Stimulated activated CD4-positive, alpha-beta T cell treated with anti-CD3 and anti-CD28 coated beads, Interleukin-12 subunit alpha, Interleukin-12 subunit beta, amount 100 ng/mL, for 4 hours (primary cell): ENCODE measurements at places on chromosomes 7 and 10.

DNA sequence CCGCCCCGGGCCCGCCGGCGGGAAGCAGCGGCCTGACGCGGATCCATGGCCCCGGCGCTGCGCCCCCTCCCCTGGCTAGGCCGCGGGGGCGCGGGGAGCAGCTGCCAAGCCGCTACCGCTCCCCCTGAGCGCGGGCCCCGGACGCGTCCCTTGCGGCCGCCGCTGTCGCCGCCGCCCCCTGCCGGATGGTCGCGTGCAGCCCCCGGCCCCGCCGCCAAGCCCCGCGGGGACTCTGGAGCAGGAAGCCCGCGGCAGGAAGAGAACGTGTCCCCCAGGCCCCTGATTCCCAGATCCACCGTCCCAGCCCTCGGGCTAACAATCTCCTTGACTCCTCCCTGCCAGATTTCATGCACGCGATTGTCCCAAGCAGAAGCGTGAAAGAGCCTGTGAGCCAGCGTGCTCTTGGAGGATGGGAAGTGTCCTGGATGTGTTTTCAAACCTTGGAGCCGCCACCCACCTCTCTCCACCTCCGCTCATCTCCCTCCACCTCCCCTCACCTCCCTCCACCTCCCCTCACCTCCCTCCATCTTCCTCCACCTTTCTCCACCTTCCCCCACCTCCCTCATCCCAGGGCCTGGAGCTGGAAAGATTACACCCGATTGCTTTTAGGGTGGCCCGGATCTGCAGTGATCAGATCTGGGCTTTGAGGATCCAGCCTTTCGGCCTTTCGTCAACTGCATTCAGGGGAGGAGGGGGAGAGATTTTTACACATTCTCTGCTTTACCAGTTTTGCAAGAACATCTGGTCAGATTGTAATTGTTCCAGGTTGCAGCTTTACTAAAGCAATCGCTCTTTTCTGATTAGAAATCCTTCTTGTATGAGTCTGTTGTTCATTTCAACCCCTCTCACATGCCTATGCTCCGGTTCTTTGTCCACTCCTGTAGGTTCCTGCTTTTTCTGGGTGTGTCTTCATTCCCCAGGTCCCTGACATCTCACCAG is 570 bp upstream of the PRTFDC1 start:
- peak; percentile 45 for DNase-seq

GRCh38 chr10:82150123-82150900 is 275.3 kb downstream of the NRG3 start:
- DNase-seq: no peak

DNA sequence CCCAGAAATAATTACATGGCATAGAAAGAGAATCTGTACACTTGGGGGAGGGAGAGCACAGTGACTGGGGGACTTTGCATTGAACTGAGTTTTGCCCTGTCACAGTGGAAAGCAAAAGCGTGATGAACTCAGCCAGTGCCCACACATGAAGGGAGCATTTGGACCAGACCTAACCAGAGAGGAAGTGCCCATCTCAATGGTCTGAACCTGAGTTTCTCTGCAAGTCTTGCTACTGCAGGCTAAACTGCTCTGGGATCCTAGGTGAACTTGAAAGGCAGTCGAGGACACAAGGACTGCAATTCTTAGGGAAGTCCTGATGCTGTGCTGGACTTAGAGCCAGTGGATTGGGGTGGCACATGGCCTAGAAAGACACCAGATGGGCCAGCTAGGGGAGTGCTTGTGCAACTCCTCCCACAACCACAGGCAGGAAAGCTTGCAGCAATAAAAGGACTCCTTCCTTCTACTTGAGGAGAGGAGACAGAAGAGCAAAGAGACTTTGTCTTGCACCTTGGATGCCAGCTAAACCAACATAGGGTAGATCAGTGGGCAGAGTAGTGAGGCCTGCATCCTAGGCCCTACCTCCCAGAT is 259.0 kb downstream of the GRM8 start:
- DNase-seq: no peak

DNA sequence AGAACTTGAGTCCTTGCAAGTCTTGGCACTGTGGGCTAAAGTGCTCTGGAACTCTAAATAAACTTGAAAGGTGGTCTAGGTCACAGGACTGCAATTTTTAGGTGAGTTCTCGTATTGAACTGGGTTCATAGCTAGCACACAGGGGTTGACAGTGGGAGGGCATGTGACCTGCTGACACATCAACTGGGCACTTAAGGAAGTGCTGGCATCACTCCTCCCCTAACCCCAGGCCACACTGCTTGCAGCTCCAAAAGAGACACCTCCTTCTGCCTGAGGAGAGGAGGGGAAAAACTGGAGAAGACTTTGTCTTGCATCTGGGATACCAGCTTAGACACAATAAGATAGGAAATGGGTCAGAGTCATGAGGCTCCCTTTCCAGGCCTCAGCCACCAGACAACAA is 38.0 kb upstream of the AASS start:
- no peak for DNase-seq

DNA sequence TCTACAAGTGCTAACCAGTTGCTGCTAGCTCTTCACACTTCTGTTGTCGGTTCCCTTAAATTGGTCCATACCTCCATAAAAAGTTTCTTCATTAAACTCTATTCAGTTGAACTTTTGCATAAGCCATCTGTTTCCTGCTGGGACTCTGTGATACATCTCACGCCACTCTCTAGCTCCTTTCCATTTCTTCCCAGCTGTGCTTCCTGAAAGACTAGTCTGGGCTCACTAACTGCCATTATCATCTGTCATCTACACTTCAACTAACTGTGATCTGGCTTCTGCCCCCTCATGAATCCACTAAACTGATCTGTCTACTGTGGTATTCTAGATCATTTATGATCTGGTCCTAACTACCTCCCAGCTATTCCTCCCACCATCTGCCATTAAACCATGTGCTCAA is 78.3 kb downstream of the ELAPOR2 start:
- DNase-seq: no peak

DNA sequence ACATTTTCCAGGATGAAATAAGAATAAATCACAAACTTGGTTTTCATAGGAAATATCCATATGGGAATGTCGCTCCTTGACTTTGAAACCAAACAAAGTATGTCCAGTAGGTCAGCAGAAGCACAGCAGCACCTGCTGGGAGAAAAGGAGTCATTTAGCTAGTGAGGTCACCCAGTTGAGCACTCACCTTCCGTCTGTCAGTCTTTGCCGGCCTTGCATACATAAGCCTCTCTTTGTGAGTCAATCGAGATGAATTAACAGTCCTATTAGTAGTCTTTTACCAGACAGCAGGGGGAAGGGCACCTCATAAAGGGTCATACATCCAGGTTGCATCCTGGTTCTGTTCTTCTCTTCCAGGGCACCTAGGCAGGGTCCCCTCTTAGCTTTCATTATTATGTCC is 232.5 kb upstream of the FZD1 start:
- no peak for DNase-seq

DNA sequence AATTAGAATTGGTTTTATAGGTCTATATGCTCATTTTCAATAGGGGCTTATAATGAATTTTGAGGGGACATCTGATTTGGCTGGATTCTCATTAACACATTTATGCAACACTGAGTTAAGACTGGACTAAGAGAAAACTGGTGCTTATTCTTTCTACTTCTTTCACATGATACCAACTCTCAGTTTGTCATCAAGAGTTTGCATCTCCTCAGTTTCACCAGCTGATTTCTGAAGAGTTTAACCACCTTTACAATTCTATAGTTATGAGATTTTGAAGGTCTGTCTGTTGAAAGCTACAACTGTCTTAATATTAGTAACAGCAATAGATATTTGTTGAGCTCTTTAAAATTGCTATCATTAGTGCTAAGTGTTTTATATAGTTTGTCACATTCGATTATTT is 867.0 kb upstream of the SORCS1 start:
- DNase-seq: no peak

DNA sequence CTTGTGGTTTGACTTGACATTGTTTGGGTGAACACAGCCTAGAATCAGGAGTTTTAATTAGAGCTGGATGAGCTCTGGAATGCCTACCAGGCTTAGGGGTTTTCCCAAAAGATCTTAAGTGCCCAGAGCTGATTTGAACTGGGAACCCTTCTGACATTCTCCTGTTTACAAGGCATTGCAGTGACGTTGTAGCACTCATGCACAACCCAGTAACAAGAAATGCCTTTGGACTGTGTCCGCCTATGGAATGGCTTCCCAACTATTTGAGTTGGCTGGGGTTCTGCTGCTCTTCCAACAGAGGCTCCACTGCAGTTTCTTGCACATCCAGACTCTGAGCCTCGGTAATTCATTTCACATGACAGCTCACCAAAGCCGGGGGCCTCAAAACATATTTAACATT is 76.7 kb upstream of the MKX start:
- DNase-seq: no peak
